ENCODE measurements at places on chromosomes 5 and 9.

DNA sequence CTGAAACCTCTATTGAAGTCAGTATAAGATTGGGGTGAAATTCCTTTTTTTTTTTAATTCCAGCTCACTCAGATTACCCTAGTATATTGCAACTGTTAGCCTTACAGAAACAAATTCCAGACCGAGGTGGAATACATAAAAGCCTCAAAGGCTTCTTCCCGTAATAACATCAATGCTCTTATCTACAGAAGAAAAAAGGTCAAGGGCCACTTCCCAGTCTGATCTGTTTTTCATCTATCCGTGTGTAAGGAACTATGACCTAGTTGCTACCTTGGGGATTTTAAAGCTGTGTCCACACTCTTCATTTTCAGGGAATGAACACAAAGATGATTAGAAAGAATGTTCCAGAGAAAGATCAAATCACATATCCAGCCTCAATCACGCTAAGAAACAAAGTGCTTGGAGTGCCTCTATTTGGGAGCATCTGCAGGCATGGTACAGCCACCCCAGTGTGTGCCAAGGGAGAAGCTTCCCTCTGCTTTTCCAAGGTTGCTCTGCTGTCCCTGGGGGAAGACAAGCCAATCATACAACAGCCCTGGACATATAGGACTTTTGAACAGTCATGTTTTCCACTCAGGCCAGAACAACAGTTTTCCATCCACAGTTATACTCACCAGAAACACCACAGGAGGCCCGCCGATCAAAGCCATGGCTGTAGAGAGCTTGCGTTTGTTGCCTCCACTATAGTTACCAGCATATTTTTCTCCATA is 23.5 kb downstream of the NIPSNAP3B start:
- no peak for DNase-seq

DNA sequence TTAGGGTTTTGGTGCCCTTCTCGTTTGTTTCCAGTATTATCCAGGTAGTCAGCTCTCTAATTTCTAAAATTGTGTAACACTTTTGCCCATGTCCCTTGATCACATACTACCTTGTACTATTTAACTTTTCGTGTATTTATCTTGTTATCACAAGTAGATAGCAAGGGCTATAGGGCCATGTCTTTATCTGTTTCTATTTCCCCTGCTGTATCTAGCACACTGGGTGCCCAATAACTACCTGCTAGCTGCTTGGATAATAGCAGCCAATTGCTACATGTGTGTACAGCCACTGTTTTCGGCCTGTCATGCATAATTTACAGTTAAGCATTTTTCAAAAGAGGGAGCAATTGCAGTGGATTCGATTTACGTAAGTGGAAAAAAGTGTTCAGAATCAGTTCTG is 64.8 kb upstream of the TNFAIP8 start:
- no peak for DNase-seq

DNA sequence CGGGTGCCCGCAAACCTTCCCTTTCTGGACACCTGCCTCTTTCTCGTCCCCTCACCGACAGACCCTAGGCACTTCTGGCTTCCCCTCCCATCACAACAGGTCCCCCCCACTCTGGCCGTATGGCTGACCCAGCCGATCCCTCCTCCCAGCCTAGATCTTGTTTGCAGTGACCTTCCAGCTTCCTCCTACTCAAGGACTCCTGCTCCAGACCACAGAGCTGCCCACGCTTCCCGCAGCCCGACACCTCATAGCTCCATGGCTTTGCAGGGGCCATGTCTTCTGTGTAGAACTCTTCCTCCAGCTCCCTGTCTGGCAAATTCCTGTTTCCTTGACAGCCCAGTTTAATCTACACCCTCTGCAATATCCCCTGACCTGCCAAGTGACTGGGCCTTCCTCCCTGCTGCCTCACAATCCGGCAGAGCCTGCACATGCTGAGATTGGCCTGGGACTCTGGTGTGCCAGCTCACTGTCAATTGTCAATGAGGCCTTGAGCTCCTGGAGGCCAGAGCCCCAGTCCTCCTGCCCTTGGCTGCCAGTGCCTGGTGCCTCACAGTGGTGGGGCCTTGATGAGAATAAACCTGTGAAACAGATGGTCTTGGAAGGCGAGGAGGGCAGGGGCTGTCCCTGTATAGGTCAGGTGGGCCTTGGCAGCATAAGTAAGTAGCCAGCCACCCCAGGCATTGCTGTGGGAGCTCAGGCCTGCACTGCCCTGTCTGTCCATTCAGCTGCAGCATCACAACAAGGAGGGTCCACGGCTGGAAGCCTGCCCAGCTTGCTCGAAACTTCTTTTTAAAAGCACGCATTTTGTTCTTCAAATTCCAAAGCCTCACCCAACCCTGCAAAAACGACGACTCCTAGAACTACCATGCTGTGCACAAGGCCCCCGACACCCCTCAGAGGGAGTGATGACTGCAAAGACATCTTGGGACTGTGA is 50.5 kb downstream of the GADD45G start:
- DNase-seq, result no peak

GRCh38 chr9:6686396-6686795 is 40.9 kb upstream of the GLDC start:
- DNase-seq, result no peak

GRCh38 chr5:2738700-2739359 is 12.6 kb downstream of the IRX2 start:
- no peak for DNase-seq

GRCh38 chr5:141649056-141649688 is 2.0 kb downstream of the FCHSD1 start:
- DNase-seq, result no peak

DNA sequence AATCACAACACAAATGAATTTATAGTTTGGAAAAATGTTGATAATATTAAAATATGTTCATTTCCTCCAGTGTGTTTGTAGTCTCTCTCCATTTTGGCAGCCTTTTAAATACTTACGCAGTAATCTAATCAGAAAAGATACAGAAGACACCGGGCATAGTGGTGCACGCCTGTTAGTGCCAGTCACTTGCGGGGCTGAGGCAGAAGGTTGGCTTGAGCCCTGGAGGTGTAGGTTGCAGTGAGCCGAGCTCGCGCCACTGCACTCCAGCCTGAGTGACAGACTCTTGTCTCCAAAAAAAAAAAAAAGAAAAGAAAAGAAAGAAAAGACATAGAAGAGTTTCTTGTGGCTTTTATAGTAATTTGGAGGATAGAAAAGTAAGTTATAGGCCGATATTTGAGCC is 41.9 kb downstream of the NDFIP1 start:
- DNase-seq, result no peak

Data from HL-60 (cell line).